Epithelial cell of alveolus of lung (primary cell): ENCODE measurements at places on chromosomes 6 and 20. TPM values are rescaled to one million over a fixed set of nuclear protein-coding genes. Genes with fewer than 3 reads are reported as not detected.

TAAR2 gene
- total RNA-seq, result not detected in 2 replicates

RSPO4 gene
- not detected in 2 replicates for total RNA-seq

SALL4 gene
- total RNA-seq, result 3.2 and 3.4 TPM in 2 replicates

PKIB gene
- 1.9 and 2.6 TPM in 2 replicates for total RNA-seq

CD24 gene
- 6.5 and 32.8 TPM in 2 replicates for total RNA-seq

SCAND1 gene
- total RNA-seq, result 121 and 195 TPM in 2 replicates

TMEM151B gene
- not detected in 2 replicates for total RNA-seq

CST5 gene
- 0.13 TPM in 1 of 2 replicates, not detected in the other for total RNA-seq

TCF21 gene
- 5.6 and 119 TPM in 2 replicates for total RNA-seq

TBC1D22B gene
- 9.3 and 9.4 TPM in 2 replicates for total RNA-seq

TEAD3 gene
- total RNA-seq, result 29.6 and 33.4 TPM in 2 replicates

TCF15 gene
- total RNA-seq, result not detected in 2 replicates

IMPG1 gene
- 0.26 TPM in 1 of 2 replicates, not detected in the other for total RNA-seq

PSORS1C2 gene
- total RNA-seq, result not detected in 2 replicates

SLC22A23 gene
- 3.7 and 6.5 TPM in 2 replicates for total RNA-seq

MOG gene
- not detected in 2 replicates for total RNA-seq

WFDC2 gene
- total RNA-seq, result 0.26 TPM in 1 of 2 replicates, not detected in the other

FAM209B gene
- not detected in 2 replicates for total RNA-seq

CALHM4 gene
- total RNA-seq, result not detected in 2 replicates

NQO2 gene
- 22.6 and 27.6 TPM in 2 replicates for total RNA-seq

RFX6 gene
- total RNA-seq, result not detected in 2 replicates

ZNF391 gene
- total RNA-seq, result 0.91 and 3.3 TPM in 2 replicates

HSPA1B gene
- total RNA-seq, result 56.9 and 72.9 TPM in 2 replicates

ZNF335 gene
- total RNA-seq, result 8.8 and 17.7 TPM in 2 replicates

SNAP91 gene
- total RNA-seq, result under 0.01 and 0.52 TPM in 2 replicates

DDRGK1 gene
- 34.6 and 73.9 TPM in 2 replicates for total RNA-seq

TLDC2 gene
- not detected in 2 replicates for total RNA-seq

EZR gene
- 20.8 and 87.5 TPM in 2 replicates for total RNA-seq

TTLL9 gene
- not detected in 2 replicates for total RNA-seq

FUT9 gene
- total RNA-seq, result not detected in 2 replicates

MACROD2 gene
- total RNA-seq, result 0.39 and 0.96 TPM in 2 replicates

SLC22A1 gene
- total RNA-seq, result not detected in 2 replicates
